Colonic mucosa (tissue), 4 donors: ENCODE measurements at places on chromosomes 1 and 21. TPM values are rescaled to one million over a fixed set of nuclear protein-coding genes. Genes with fewer than 3 reads are reported as not detected.

GRCh38 chr1:84598418-84598817 is 24.2 kb upstream of the CTBS start:
- H3K4me1 ChIP-seq: no peaks in the 10 kb centered on the region
- H3K4me3 ChIP-seq: no peak overlapping the region
- H3K27ac ChIP-seq: no peak overlapping the region
- no peaks in the 10 kb centered on the region for H3K27me3 ChIP-seq
- H3K36me3 ChIP-seq: no peaks in the 10 kb centered on the region
- DNase-seq: no peak

- no peak overlapping the region for H3K4me3 ChIP-seq
- no peaks in the 10 kb centered on the region for H3K36me3 ChIP-seq
- no peaks in the 10 kb centered on the region for H3K27me3 ChIP-seq
- DNase-seq: no peak
- no peak overlapping the region for H3K27ac ChIP-seq
These were observed 24.1 kb upstream of the TTC39A start for GRCh38 chr1:51354416-51354815.

The MLLT11 gene
- total RNA-seq: 1.3 TPM

The TMIGD3 gene
- total RNA-seq: 0.42 TPM

The ANGEL2 gene
- 20.6 TPM for total RNA-seq
